Body of pancreas (tissue), 4 donors: ENCODE measurements at places on chromosomes 4 and X. TPM values are rescaled to one million over a fixed set of nuclear protein-coding genes. Genes with fewer than 3 reads are reported as not detected.

RBPJ gene
- 37.9 TPM for total RNA-seq

DNA sequence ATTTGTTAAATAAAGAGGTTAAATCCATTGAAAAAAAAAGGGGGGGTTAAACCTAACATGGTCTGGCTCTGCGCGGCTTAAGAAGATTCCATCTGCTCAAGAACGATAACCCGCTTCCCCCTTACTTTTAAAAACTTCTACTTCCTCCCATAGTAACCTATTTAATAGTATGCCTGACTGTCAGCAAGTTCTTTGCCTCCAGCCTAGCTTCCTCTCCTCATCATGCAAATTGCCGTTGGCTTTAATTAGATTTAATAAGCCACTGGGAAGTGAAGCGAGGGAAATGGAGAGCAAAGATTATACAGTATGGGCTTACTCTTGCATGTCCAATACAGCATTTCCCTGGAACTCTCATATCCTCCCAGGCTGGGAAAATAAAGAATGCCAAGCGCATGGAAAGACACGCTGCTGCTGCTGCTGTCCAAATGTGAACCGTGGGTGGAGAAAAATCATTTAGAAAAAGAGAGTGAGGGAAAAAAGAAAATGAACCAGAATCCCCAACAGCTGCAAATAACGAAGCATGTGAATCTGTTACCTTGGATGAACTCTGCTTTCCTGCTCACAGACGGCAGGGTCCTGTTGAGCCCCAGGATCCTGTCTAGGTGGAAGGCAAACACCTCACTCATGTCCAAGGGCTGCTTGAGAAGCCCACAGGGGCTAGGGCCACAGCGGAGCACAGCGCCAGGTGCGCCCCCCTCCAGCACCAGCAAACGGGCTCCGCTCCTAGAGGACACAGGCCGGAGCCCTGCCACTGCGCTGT, 2.7 kb downstream of the GASK1B start:
- no peak for DNase-seq

DNA sequence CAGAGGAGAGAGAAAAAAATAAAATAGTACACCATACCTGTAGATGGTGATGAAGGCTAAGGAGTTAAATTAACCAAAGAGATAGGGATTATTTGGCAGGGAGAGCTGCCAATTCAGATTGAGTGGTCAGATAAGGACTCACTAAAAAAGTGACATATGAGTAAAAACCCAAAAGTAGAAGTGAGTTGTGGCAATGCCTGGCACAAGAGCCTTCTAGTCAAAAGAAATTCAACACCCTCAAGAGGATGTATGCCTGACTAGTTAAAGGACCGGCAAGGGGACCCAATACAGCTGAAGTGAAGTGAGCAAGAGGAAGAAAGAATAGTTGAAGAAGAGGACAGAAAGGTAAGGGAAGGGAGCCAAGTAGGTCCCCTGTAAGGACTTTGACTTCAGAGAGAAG, 34.9 kb downstream of the ELF2 start:
- DNase-seq = no peak

- DNase-seq = no peak
These were observed 62.8 kb downstream of the FGF16 start for GRCh38 chrX:77510007-77510406.

PSAPL1 gene
- 0.52 TPM for total RNA-seq

FMR1 gene
- 19.1 TPM for total RNA-seq

GRCh38 chr4:138655985-138656384, 359.6 kb upstream of the NOCT start:
- no peak for DNase-seq

CT47A1 gene
- not detected for total RNA-seq

GRCh38 chr4:42341518-42342026, 55.7 kb upstream of the SHISA3 start:
- DNase-seq = no peak

DNA sequence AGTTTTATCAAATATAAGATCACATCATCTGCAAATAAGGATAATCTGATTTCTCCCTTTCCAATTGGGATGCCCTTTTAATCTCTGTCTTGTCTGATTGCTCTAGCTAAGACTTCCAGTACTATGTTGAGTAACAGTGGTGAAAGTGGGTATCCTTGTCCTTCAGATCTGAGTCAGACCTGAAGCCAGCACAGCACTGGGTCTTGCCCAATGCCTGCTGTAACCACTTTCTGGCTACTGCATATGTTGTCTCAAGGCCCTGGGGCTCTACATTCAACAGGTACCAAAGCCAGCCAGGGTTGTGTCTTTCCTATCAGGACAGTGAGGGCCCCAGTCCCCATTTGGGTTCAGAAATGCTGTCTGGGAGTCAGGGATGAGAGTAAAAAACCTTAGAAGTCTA, 90.3 kb downstream of the CYSLTR1 start:
- DNase-seq = no peak

FRMPD3 gene
- total RNA-seq = 0.26 TPM

GRCh38 chrX:105610411-105610810, 211.9 kb upstream of the NRK start:
- no peak for DNase-seq

MAGEA9B gene
- not detected for total RNA-seq

GLOD5 gene
- not detected for total RNA-seq

- no peak for DNase-seq
These were observed 4.4 kb upstream of the SH3RF1 start for GRCh38 chr4:169275180-169275579.

DNA sequence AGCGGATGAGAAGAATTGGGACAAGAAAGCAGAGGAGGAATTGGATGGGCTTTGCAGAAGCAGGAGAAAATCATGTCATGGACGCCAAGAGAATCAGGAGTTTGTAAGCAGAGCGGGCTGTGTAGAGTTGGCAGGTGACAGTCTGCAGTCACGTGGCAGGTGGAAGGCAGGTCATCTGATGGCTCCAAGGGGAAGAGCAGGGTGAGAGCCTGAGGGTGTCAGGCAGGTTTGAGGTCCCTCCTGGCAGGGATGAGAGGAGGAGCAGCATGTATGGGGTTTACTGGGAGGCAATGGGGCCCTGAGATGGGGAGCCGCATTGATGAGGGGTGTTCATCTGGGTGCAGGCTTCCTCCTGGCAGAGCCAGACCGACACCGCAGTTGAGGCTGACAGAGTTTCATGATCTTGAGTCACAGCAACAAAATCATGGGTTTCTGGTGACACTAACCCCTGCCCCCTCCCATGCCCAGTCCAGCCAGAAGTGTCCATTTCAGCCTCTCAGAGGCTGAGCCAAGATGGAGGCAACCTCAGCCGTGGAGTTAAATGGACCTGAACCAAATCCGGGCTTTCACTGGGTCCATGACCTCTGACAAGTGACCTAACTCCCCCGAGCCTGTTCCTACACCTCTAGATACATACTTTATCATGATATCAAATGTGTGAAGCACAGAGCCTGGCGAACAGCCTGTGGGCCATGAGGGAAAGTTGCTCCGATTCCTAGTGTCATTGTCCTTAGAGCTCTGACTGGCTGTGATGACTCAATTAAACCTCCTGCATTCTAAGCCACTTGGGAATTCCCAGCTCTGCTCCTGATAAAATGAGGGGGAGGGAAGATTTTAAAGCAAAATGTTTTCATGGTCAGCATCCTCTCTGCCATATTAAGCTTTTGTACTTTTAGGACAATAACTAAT, 36.1 kb downstream of the EVC start:
- no peak for DNase-seq

DNA sequence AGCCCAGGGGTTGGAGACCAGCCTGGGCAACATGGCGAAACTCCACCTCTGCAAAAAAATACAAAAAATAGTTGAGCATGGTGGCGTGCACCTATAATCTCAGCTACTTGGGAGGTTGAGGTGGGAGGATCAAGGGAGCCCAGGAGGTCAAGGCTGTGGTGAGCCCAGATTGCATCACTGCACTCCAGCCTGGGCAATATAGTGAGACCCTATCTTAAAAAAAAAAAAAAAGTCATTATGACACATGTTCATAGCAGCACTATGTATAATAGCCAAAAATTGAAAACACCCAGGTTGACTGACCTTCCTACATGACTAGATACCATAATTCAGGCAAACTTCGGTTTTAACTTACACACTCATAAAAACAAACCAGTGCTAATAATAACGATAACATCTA, 90.8 kb upstream of the RBPJ start:
- no peak for DNase-seq

GRCh38 chrX:7262551-7262950, 114.6 kb upstream of the PUDP start:
- DNase-seq = no peak

WAS gene
- total RNA-seq = not detected

DNA sequence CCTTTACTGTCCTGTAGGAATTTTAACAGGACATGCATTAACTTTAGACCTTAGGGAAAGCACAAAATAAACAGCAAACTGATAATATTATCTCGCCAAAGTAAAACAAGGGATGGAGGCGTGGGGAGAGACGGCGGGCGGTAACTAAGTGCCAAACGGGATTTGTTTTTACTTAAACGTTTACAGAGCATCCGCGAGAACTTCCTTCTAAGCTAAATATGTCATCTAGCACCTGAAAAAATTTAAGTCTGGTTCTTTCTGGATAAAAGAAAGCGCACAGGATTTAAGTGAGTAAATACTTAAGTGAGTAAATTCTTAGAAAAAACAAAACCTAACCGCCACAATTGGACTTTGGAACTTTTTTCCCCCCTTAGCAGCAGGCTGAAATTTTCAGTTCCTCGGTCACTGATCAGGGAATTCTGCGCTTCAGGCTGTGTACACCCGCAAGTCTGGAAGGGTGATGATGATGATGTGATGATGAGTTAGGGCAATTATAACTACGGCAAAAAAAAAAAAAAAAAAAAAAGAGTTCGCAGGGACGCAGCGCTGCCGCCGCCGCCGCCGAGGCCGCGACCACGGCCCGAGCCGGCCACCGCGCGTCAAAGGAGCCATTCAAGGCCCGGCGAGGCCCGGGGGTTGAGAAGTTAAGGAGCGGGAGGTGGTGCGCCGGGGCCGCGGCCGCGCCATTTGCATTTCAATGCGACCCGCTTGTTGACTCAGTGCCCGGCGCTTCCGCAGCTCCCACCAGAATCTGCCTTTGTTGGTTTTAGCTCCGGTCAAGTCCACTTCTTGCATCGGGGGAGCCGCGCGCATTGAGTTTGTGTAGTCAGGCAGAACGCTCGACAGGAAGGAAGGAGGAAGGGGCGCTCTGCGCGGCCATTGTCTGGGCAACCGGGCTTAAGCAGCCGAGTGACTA, 108.8 kb downstream of the SPRY1 start:
- peak; percentile 57 for DNase-seq

GRCh38 chrX:103418811-103419340, 42.5 kb downstream of the BEX3 start:
- no peak for DNase-seq

DNA sequence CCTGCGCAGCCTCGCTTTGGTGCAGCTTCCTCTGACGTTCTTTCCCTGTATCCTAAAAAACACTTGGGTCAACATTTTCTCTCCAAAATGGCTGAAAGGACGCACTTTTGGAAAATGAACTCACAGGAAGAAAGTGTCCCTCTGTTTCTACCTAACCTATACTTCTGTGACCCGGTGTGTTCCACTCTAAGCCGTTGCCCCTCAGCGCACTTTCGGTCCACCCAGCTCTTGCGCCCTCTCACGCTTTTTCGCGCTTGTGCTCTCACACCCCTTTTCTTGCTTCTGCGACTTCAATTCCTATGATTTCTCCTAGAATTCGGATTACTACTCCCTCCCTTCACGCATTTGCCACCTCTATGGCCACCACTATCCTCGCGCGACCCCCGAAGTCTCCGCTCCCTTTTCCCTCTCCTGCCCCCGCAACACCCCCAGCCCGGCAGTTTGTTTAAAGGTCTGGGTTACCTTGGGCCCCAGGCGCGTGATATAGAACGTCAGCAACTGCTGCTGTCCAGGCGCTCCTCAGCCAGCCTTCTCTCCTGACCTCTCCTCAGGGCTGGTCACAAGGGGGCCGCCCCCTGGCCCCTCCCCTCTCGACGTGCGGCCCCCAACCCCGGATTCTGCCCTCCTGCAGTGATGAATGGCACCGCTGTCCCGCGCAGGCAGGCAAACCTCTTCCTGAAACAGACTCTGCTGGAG, at the start of gene USP51:
USP51 (minus strand) TSS at position 535 of the 696 bp plus-strand sequence. CDS start 909 bp downstream, outside the sequence.
- DNase-seq = peak; percentile 66

- DNase-seq = no peak
These were observed 15.3 kb upstream of the SLC10A4 start for GRCh38 chr4:48467891-48468290.

DNA sequence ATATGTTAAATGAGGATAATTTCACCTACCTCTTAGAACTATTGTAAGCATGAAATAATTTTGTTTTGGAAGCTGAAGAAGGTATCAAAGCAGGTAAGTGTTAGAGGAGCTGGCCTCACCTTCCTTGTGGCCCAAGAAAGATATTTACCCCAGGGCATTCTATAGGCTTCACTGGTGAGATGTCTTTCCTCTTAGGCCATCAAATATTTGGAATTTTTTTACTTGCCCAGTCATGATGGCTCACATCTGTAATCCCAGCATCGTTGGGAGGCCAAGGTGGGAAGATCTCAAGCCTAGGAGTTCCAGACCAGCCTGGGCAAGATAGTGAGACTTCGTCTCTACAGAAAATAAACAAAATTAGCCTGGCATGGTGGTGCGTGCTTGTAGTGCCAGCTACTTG, 6.1 kb upstream of the SMS start:
- no peak for DNase-seq

GRCh38 chr4:148445860-148446330, 3.7 kb upstream of the NR3C2 start:
- DNase-seq = no peak

- no peak for DNase-seq
These were observed 17.1 kb downstream of the AFP start for GRCh38 chr4:73452953-73453700.

SPIN2A gene
- 0.26 TPM for total RNA-seq

DNA sequence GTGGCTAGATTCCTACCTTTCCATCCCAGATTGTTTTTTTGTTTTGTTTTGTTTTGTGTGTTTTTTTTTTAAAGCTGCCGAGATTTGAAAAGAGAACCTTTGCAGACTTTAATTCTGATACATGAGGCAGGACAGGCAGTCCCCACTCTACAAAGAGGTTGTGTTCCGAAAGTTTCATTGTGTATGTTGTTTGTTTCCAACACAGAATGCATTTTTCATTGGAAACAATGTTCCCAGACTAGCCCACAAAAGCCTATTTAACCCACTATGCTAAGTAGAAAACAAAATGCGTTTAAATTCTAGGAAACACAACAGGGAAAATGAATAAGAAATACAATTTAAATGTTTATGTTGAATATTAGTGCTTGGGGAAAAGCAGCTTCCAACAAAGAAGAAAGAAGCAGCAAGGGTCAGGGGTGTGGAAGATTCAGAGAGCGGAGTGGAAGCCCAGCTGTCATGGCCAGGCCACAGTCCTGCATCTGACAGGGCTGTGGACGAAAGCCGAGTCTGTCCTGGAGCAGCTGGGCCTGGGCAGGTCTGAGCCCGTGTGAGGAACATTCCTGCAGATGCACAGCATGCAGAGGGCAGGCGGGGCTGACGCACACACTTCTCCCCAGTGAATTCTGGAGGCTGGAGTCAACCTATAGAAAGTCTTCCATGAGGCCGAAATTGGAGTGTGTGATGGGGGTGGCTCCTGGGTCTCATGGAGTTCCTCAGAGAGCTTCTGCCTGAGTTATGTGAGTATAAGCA, 12.4 kb upstream of the SETD7 start:
- DNase-seq = no peak
